Fibroblast of skin of right quadriceps (primary cell): ENCODE measurements at places on chromosomes 13 and 19.
A peak's percentile ranks its signal among the peaks of the same experiment; 100 is the strongest.

DNA sequence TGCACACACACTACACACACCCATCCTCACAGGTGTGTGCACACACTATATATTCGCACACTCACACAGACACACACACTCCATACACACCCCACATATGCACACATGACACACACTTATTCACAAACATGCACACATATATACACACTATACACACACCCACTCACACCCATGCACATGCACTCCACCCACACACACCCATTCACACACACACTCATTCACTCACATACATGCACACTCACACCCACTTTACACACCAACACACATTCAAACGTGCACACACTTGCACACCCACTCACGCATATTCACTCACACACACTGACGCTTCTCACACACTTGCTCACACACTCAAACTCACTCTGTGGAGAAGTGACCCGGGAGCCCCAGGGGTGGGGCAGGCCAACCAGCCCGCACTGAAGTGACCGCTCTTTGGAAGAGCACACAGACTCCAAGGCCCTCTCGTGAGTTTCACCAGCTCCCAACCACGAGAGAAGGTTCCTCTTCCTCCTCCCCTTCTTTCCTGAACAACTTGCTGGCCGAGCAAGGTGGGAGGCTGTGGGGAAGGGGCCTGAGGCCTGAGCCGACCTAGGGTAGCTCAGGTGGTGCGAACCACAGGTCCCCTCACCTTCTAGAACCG, 86.1 kb upstream of the TM9SF2 start:
- DNase-seq = no peak

DNA sequence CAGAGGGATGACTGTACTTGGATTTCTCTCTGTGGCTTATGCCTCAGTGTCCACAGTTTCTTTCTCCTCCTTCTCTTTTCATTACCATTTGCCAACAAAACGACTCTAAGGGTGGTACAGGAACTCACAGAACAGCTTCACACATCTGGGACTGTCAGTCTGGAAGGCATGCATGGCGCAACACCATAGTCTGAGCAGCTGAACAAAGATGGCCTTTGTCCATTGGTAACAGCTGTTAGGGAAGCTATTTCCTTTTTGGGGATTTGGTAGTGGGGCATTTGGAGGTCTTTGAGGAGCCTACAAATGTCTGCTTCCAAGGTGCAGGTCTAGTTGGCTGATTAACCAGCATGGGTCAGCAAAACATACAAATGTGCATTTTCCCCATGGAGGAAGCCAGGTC, 81.4 kb upstream of the PCDH8 start:
- no peak for DNase-seq

- peak; percentile 36 for DNase-seq
Measured at GRCh38 chr19:33740811-33741396, 55.8 kb upstream of the KCTD15 start.

GRCh38 chr13:94400874-94401273, 78.6 kb downstream of the DCT start:
- DNase-seq = no peak

DNA sequence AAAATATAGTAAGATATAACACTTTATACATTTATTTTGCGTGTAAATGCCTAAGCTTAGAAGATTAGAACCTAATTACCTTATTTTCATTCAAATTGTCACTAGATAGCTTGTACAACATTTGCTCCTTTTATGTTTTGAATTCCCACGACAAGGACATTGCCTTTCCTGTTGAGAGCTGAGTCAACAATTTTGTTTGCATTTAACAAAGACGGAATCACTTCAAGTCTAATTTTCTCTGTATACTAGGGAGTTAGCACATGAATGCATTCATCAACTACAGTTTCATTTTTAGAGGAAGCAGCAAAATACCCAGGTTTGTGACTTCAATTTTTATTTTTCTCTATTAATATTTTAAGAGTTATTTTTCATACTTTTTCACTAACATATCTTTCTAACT, 48.7 kb upstream of the PCCA start:
- DNase-seq = no peak

- peak; percentile 61 for DNase-seq
Measured at GRCh38 chr19:48403606-48404005, 10.1 kb downstream of the GRIN2D start.

- DNase-seq = peak; percentile 26
Measured at GRCh38 chr13:46124967-46125933, 20.4 kb upstream of the CPB2 start.

DNA sequence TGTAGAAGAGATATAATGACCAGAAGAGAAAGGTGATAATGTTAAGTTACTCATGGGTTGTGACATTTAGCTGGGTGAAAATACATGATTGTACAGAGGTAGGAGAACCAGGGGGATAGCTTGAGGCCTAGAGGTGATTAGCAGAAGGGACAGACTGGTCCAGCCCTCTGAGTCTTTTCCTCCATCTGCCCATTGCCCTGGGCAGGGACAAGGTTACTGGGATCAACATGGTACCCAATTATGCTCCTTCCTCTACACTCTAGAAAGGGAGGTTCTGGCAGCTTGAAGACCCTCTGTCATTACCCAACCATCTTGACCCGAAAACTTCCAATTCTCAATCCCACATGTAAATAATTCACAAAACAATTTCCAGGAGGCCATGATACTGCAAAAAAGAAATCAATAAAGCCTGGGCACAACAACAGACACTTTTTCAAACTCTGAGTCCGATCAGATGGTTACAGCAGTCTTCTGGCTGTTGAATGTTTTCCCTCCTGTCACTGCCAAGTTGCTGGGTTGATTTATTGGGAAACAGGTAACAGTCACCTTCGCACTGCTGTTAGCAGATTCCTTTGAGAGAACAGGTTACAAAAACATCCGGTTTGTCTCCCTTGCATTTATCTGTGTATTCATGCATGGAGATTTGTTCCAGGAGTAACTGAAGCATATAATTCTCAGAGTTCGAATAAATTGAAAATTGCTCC, 239.1 kb upstream of the HTR2A start:
- DNase-seq = no peak

GRCh38 chr13:114102131-114102520, 30.3 kb downstream of the RASA3 start:
- DNase-seq = no peak

DNA sequence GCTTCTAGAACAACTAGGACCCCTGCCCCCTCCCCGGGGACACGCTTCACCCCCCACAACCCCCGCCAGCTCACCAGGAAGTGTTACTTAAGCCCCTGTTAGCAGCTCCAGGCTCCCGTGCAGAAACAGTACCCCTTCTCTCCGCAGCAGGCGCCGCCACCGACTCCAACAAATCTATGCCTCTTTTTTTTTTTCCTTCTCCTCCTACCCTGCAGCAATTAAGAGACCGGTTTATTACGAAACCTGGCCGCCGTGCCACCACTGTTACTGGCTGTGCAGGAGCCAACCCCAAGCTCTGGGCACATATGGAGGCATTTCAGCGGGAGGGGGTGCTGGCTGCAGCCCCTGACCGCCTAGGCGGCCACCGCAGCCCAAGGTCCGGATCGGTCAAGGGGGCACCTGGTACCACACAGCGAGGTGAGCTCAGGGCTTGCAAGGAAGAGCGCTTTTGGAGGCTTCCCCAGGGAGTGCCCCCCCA, 2.4 kb downstream of the GADD45B start:
- peak; percentile 75 for DNase-seq

- no peak for DNase-seq
Measured at GRCh38 chr13:46295491-46296114, 83.9 kb downstream of the LRRC63 start.

DNA sequence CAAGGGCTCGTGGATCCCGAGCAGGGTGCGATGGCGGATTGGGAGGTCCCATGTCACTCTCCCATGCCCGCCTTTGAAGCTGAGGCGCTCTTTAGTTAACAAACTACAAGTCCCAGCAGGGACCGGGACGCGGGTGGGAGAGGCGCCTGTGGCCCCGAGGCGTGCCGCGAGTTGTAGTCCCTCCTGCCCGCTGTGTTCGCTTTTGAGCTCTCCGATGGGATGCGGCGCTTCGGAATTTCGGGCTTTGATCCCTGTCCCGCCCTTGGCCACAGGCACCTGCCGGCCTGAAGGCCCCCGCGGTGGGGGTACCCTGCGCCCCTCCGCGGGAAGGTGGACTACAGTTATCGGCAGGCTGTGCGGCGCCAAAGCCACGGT, 11.0 kb downstream of the CYTH2 start:
- DNase-seq = peak; percentile 23

GRCh38 chr13:57631596-57632275, at the start of gene PCDH17:
Gene PCDH17, plus strand, starts transcription at chr13:57631744. Its CDS starts 803 bp downstream, at chr13:57632547.
- DNase-seq = peak; percentile 41

- DNase-seq = no peak
Measured at GRCh38 chr13:62595976-62596375, 1180.3 kb upstream of the PCDH20 start.

DNA sequence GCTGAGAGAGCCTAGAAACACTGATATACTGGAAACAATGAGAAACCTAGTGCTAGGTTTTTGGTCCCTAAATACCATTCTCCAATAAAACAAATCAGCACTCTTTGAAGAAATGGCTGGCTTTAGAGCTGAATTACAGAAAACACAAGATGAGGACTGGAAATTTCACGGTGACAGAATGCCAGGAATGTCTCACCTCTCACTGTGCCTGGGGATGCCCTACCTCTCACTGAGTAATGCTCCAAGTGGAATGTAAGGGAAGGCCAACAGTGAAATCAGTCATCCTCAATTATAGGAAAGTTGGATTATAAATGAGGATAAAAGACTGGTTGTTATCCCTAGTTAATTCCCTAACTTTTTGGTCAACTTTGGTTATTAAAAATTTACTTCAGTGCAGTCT, 259.0 kb downstream of the NALCN start:
- DNase-seq = peak; percentile 42

- DNase-seq = no peak
Measured at GRCh38 chr19:13505164-13505695, 1.0 kb downstream of the CACNA1A start.

GRCh38 chr19:42052241-42052863, 17.7 kb downstream of the GRIK5 start:
- no peak for DNase-seq

GRCh38 chr13:101529422-101529821, 76.9 kb downstream of the ITGBL1 start:
- DNase-seq = peak; percentile 90

GRCh38 chr13:21348488-21349120, 110.5 kb downstream of the ZDHHC20 start:
- no peak for DNase-seq

DNA sequence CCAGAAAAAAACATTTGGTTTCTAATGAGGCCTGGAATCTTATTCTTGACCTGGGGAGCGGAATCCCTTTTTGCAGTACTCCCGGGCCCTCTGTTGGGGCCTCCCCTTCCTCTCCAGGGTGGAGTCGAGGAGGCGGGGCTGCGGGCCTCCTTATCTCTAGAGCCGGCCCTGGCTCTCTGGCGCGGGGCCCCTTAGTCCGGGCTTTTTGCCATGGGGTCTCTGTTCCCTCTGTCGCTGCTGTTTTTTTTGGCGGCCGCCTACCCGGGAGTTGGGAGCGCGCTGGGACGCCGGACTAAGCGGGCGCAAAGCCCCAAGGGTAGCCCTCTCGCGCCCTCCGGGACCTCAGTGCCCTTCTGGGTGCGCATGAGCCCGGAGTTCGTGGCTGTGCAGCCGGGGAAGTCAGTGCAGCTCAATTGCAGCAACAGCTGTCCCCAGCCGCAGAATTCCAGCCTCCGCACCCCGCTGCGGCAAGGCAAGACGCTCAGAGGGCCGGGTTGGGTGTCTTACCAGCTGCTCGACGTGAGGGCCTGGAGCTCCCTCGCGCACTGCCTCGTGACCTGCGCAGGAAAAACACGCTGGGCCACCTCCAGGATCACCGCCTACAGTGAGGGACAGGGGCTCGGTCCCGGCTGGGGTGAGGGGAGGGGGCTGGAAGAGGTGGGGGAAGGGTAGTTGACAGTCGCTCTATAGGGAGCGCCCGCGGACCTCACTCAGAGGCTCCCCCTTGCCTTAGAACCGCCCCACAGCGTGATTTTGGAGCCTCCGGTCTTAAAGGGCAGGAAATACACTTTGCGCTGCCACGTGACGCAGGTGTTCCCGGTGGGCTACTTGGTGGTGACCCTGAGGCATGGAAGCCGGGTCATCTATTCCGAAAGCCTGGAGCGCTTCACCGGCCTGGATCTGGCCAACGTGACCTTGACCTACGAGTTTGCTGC, at the start of gene ICAM4:
ICAM4 (plus strand) TSS at position 153 of the 935 bp plus-strand sequence; CDS start at position 211, 58 bp downstream.
- DNase-seq = no peak

GRCh38 chr13:111303559-111303958, 16.9 kb upstream of the TEX29 start:
- no peak for DNase-seq

DNA sequence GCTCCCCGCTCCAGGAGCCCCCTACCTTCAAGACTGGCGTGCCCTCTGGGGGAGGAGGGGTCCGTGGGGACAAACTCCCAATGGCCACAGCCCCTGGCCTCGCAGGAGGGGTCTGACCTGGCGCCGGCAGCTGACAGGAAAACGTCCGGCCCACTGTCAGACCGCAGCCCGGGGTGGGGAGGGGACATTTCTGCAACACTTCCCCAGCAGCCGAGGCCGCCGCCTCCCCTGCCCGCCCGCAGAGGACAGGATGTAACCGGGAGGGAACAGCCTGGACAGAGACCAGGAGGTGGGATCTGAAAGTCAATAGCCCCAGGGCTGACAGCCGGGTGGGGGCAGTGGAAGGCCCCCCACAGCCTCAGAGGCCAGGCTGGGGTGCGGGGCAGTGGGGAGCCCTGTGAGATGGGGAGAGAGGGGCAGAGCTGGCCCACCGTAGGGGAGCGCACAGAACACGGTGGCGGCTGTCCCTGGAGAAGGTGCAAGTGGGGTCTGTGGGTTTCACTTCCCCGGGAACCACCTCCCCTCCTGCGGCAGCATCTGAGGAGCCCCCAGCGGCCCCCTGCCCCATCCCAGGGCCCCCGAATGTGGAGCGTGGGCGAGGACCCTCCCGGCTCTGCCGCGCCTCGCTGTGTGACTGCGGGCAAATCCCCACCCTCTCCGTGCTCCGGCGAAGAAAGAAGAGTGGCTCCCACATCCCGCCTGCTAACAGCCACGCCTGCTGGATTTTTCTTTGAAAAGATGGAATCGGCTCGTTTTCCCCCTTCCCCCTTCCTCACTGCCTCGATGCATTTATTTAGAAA, at the start of gene PEAK3:
PEAK3 (minus strand) TSS at position 114 of the 800 bp plus-strand sequence. CDS start 1,244 bp downstream, outside the sequence.
- DNase-seq = no peak

- DNase-seq = no peak
Measured at GRCh38 chr13:23865026-23865425, 24.2 kb downstream of the MIPEP start.

DNA sequence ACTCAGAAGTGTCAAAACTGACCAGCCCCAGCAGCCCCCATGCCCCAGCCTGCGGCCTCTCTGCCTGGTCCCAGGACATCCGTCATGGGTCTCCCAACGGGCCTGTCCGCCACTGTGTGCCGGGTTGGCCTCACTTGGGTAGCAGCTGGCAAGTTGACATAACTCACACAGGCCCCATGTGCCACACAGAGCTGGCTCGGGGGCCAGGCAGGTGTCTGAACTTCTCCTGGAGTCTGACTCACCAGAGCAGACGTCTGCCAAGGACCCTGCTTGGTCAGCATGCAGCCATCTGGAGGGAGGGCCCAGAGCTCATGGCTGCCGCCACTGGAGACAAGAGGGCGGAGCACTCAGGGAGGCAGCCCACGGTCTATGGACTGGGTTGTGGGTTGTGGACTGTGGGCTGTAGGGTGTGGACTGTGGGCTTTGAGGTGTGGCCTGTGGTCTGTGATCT, 32.0 kb upstream of the TMEM255B start:
- DNase-seq = no peak
